ENCODE measurements at places on chromosomes 12 and 14.

DNA sequence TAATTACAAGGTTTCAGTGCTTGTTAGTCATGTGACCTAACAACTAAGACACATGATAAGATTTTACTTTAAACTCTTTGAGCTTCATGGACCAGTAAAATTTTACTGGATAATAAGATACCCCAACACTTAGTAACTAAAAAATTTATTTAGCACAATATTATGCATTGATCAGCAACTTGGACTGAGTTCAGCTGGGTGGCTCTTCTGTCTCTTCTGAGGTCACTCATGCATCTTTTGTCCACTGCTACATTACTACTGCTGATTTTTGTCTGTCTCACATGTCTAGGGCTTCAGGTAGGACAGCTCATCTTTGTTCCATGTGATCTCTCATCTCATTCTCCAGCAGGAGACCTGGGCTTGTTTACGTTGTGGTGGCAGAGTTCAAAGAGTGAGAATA, 370.2 kb upstream of the TMTC1 start:
- DNase-seq = no peak
- H3K4me3 ChIP-seq = no peak overlapping the region
- no peak overlapping the region for H3K27ac ChIP-seq
- no peaks in the 10 kb centered on the region for H3K27me3 ChIP-seq
- no peaks in the 10 kb centered on the region for H3K36me3 ChIP-seq

- H3K36me3 ChIP-seq = no peaks in the 10 kb centered on the region
- H3K27me3 ChIP-seq = no peaks in the 10 kb centered on the region
- no peaks in the 10 kb centered on the region for H3K4me1 ChIP-seq
- no peak overlapping the region for H3K27ac ChIP-seq
Observed at GRCh38 chr14:104393898-104394381, 185.6 kb upstream of the C14orf180 start.

GRCh38 chr12:87671757-87672156, 357.4 kb downstream of the C12orf50 start:
- no peak overlapping the region for H3K27ac ChIP-seq
- H3K4me3 ChIP-seq = no peak overlapping the region
- no peaks in the 10 kb centered on the region for H3K27me3 ChIP-seq
- H3K36me3 ChIP-seq = no peaks in the 10 kb centered on the region

- no peaks in the 10 kb centered on the region for H3K27me3 ChIP-seq
- no peaks in the 10 kb centered on the region for H3K4me1 ChIP-seq
- no peak overlapping the region for H3K27ac ChIP-seq
- DNase-seq = no peak
Observed at GRCh38 chr12:11580125-11580751, 69.2 kb upstream of the ETV6 start.

DNA sequence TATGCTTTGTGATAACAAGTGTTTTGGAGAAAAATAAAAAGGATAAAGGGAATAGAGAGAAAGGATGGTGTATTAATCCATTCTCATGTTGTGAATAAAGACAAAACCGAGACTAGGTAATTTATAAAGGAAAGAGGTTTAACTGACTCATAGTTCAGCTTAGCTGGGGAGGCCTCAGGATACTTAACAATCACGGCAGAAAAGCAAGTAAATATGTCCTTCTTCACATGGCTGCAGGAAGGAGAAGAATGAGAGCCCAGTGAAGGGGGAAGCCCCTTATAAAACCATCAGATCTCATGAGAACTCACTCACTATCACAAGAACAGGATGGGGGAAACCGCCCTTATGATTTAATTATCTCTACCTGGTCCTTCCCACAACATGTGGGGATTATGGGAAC, 18.1 kb upstream of the C12orf42 start:
- DNase-seq = no peak
- H3K27ac ChIP-seq = no peak overlapping the region

DNA sequence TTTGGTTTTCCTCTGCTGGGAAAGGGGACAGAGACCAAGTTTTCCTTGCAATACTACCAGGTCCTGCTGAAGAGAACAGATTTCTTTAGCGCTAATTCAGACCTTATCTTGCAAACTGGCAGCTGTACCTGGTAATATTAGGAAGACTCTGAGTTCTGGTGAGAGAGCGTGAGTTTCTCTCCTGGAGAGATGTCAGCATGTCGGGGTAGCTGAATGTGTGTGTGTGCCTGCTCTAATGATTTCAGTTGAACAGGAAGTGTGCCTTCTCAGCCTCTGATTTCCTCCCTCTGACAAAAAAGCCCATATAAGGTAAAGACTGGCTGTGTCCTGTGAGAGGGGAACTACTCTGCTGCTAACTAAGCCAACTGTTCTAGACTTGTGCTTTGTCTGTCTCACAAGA, 10.3 kb upstream of the ERP27 start:
- peaks cover 5% of the 10 kb centered on the region for H3K4me1 ChIP-seq
- H3K36me3 ChIP-seq = peaks cover 2% of the 10 kb centered on the region
- DNase-seq = no peak
- no peaks in the 10 kb centered on the region for H3K27me3 ChIP-seq
- peak overlapping the region; percentile 99 for H3K27ac ChIP-seq

GRCh38 chr12:14278294-14278953, 87.1 kb upstream of the ATF7IP start:
- no peak for DNase-seq
- no peaks in the 10 kb centered on the region for H3K36me3 ChIP-seq
- H3K4me1 ChIP-seq = no peaks in the 10 kb centered on the region
- H3K4me3 ChIP-seq = no peak overlapping the region
- no peak overlapping the region for H3K27ac ChIP-seq

- no peaks in the 10 kb centered on the region for H3K4me1 ChIP-seq
- H3K36me3 ChIP-seq = no peaks in the 10 kb centered on the region
- no peak overlapping the region for H3K4me3 ChIP-seq
- no peak overlapping the region for H3K27ac ChIP-seq
- no peak for DNase-seq
Observed at GRCh38 chr12:44852483-44852882, 23.6 kb downstream of the NELL2 start.

- H3K27me3 ChIP-seq = peaks cover 2% of the 10 kb centered on the region
- H3K4me3 ChIP-seq = no peak overlapping the region
- H3K27ac ChIP-seq = no peak overlapping the region
- DNase-seq = no peak
- H3K4me1 ChIP-seq = no peaks in the 10 kb centered on the region
Observed at GRCh38 chr12:113613414-113613813, 141.7 kb upstream of the LHX5 start.

DNA sequence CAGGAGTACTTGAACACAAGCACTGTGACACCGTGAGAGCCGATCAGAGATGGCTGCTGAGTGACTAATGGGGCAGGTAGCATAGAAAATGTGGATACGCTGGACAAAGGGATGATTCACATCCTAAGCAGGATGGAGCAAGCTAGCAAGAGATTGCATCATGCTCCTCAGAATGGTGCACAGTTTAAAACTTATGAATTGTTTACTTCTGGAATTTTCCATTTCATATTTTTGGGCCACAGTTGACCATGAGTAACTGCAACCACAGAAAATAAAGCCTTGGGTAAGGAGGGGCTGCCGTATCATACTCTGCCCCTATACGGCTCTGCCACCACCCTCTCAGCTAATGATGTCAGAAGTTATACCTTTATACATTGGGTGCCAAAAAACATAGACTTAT, 23.3 kb upstream of the MARK3 start:
- H3K27me3 ChIP-seq = no peaks in the 10 kb centered on the region
- H3K4me3 ChIP-seq = no peak overlapping the region
- H3K27ac ChIP-seq = no peak overlapping the region
- H3K4me1 ChIP-seq = no peaks in the 10 kb centered on the region

GRCh38 chr14:101029668-101030290, 126.3 kb upstream of the RTL1 start:
- H3K36me3 ChIP-seq = no peaks in the 10 kb centered on the region
- DNase-seq = no peak
- H3K4me1 ChIP-seq = no peaks in the 10 kb centered on the region
- no peak overlapping the region for H3K4me3 ChIP-seq
- H3K27me3 ChIP-seq = no peaks in the 10 kb centered on the region

GRCh38 chr14:99177886-99178835, 93.8 kb downstream of the BCL11B start:
- no peak for DNase-seq
- H3K36me3 ChIP-seq = no peaks in the 10 kb centered on the region

- no peaks in the 10 kb centered on the region for H3K36me3 ChIP-seq
- no peak overlapping the region for H3K27ac ChIP-seq
- no peak overlapping the region for H3K4me3 ChIP-seq
- no peak for DNase-seq
Observed at GRCh38 chr12:78183824-78184223, 353.1 kb downstream of the NAV3 start.

DNA sequence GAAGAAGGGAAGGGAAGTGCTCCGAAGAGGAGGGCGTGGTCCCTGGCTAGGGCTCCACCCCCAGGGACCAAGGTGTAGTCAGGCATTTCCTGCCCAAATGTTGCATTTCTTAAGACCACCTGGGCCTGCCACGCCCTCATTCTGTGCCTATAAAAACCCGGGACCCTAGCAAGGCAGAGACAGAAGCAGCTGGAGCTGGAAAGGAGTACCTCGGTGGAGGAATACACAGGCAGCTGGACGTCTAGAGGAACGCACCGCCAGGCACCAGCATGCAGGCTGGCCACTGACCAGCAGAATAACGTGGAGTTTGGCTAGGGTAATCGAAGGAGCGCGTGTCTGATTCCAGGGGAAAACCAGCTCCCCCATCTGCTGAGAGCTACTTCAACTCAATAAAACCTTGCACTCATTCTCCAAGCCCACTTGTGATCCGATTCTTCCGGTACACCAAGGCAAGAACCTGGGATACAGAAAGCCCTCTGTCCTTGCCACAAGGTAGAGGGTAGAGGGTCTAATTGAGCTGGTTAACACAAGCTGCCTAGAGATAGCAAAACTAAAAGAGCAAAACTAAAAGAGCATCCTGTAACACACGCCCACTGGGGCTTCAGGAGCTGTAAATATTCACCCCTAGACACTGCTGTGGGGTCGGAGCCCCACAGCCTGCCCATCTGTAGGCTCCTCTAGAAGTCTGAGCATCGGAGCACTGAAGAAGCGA, 21.0 kb downstream of the CFL2 start:
- no peak for DNase-seq
- no peaks in the 10 kb centered on the region for H3K36me3 ChIP-seq
- H3K27me3 ChIP-seq = no peaks in the 10 kb centered on the region
- H3K4me1 ChIP-seq = no peaks in the 10 kb centered on the region

DNA sequence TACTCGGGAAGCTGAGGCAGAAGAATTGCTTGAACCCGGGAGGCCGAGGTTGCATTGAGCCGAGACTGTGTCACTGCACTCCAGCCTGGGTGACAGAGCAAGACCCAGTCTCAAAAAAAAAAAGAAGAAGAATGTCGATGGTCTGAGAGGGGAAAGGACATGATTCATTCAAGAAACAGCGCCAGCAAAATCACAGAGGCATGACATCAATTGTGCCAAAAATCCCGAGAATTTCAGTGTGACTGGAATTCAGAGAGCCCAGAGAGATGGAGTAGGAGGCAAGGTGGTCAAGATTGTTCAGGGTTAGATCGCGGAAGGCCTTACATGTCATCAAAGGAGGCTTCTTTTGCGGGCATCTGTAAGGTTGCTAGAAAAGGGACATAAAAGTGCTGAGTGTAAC, 483.3 kb downstream of the VRK1 start:
- no peak overlapping the region for H3K4me3 ChIP-seq
- H3K4me1 ChIP-seq = no peaks in the 10 kb centered on the region
- no peaks in the 10 kb centered on the region for H3K27me3 ChIP-seq
- H3K27ac ChIP-seq = no peak overlapping the region

GRCh38 chr12:113996026-113996425, 29.9 kb upstream of the RBM19 start:
- no peaks in the 10 kb centered on the region for H3K36me3 ChIP-seq
- H3K27me3 ChIP-seq = no peaks in the 10 kb centered on the region
- H3K4me3 ChIP-seq = no peak overlapping the region
- no peak overlapping the region for H3K27ac ChIP-seq
- no peaks in the 10 kb centered on the region for H3K4me1 ChIP-seq

DNA sequence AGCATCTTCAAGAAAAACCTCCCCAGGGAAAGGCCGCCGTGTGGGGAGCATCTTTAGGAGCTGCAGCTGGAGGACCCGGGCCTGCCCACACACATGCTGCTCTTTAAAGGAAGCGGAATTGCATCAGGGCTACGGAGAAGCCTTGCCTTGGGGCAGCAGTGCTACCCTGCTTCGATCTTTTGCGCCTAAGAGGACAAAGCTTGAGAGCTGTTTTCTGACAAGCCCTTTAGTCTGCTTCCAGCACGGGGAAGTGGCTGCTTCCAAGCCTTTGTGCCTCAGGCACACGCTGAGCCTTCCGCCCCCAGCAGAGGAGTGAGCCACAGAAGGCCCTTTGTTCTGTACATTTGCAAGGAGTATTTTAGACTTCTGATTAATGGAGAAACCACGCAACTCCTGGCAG, 31.5 kb downstream of the COA8 start:
- no peaks in the 10 kb centered on the region for H3K27me3 ChIP-seq
- DNase-seq = no peak
- H3K4me1 ChIP-seq = no peaks in the 10 kb centered on the region
- no peak overlapping the region for H3K4me3 ChIP-seq
- H3K27ac ChIP-seq = no peak overlapping the region

- DNase-seq = no peak
- no peaks in the 10 kb centered on the region for H3K27me3 ChIP-seq
- no peaks in the 10 kb centered on the region for H3K4me1 ChIP-seq
- H3K27ac ChIP-seq = no peak overlapping the region
- no peaks in the 10 kb centered on the region for H3K36me3 ChIP-seq
Observed at GRCh38 chr14:23727566-23728335, 91.6 kb downstream of the DHRS2 start.

- DNase-seq = no peak
- no peak overlapping the region for H3K4me3 ChIP-seq
- no peaks in the 10 kb centered on the region for H3K36me3 ChIP-seq
- H3K27ac ChIP-seq = no peak overlapping the region
- H3K4me1 ChIP-seq = no peaks in the 10 kb centered on the region
Observed at GRCh38 chr12:16719713-16720416, 113.9 kb upstream of the LMO3 start.

DNA sequence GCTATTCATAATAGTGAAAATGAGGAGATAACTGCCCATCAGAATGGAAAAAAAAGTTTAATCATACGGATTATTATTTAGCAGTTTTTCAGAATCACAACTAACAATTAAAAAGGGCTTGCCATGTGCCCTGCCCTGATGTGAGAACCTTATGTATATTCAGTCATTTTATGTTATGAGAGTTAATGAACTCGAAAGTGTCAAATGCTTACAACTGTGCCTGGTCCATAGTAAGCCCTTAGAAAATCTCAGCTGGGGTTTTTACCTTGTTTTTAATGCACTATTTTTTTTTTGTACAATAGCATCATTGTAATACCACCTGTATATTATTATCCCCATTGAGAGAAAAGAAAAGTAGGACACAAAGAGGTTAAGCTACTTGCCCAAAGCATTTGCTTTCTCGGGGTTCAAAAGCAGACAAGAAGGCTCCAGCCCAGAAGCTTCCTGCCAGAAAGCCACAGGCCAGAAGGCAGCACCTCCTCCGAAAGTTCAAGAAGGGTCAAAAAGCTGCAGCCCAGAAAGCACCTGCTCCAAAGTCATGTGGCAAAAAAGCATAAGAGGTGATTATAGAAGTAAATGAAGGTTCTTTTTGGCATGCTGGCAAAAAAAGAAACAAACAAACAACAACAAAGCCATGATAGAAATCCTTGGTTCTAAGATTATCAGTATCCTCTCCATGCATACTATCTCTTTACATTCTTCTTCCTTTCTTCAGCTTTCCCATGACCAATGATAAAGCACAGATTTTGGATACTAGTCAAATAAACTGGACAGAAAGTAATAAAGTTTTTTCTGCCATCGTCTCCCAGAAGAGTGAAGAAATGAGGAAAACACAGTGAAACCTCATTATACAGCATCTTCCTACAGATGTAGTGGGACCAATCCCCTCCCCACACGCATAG, 59.1 kb upstream of the NAP1L1 start:
- H3K4me1 ChIP-seq = no peaks in the 10 kb centered on the region
- no peak overlapping the region for H3K27ac ChIP-seq
- H3K36me3 ChIP-seq = no peaks in the 10 kb centered on the region
- no peak overlapping the region for H3K4me3 ChIP-seq
